ENCODE measurements at places on chromosomes 16 and 17. TPM values are rescaled to one million over a fixed set of nuclear protein-coding genes. Genes with fewer than 3 reads are reported as not detected.

The EVI2B gene
- 13.0 TPM for total RNA-seq

The MYCBPAP gene
- total RNA-seq, result 3.1 TPM

The WSCD1 gene
- total RNA-seq, result 0.62 TPM

The FOXN1 gene
- not detected for total RNA-seq

The C1QTNF8 gene
- total RNA-seq, result not detected

The CD300A gene
- 16.6 TPM for total RNA-seq

The ANKFN1 gene
- total RNA-seq, result not detected

The SRCAP gene
- 83.6 TPM for total RNA-seq

The CDRT15 gene
- total RNA-seq, result not detected

Measured in activated T-helper 2 cell treated with anti-CD3 and anti-CD28 coated beads, Interferon-gamma antibody, Interleukin-2, Interleukin-4, amounts not matched to agents 10 μg/mL and 5 μg/mL and 100 μg/mL, durations not matched to agents 14 hours and 24 hours and 36 hours (primary cell).